Renal pelvis (tissue), 12 donors: ENCODE measurements at places on chromosomes 3 and 15.

DNA sequence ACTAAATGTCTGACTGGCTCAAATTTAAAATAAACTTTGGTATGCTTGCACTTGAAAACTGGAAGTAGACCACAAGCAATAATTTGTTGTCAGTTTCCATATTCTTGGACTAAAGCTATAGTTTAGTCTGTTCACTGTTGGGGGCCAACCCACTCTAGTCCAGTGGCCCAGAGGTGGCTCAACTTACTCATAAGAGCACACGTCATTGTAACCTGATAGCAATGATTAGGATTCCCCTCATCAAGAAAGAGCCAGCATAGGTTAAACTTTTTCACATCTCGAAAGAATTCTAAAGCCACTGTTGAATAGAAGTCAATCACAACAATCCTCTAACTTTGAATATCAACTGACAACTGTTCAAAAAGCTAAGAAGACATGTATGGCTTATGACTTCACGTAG lies 147.0 kb downstream of the MEIS2 start:
- no peak for DNase-seq

- peak; percentile 63 for DNase-seq
Measured at GRCh38 chr3:47961815-47962606, 54.2 kb downstream of the MAP4 start.

- DNase-seq = no peak
Measured at GRCh38 chr3:127151992-127152650, 40.8 kb upstream of the PRR23E start.

- DNase-seq = no peak
Measured at GRCh38 chr3:132563420-132564069, 33.5 kb upstream of the ACKR4 start.

- no peak for DNase-seq
Measured at GRCh38 chr3:50333744-50334328, 5.8 kb upstream of the TUSC2 start.

DNA sequence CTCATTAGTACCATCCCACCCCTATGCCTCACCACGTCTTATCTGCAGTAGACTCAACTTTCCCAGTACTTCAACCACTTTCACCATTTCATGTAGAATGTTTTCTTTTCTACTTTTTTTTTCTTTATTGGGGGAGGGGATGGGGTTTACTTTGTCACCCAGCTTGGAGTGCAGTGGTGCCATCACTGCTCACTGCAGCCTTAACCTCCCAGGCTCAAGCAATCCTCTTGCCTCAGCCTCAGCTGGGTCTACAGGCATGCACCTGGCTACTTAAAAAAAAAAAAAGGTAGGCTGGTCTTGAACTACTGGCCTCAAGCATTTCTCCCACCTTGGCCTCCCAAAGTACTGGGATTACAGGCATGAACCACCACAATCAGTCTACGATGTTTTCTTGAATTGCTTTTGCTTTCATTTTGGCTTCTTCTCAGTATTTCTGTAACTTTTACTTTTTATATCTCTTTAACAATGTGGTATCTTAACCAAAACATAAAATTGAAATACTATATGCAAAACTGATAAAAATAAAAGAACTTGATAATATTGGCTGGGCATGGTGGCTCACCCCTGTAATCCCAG lies 44.9 kb upstream of the CHL1 start:
- no peak for DNase-seq

- DNase-seq = peak; percentile 7
Measured at GRCh38 chr15:41256577-41257038, 25.5 kb downstream of the CHP1 start.

DNA sequence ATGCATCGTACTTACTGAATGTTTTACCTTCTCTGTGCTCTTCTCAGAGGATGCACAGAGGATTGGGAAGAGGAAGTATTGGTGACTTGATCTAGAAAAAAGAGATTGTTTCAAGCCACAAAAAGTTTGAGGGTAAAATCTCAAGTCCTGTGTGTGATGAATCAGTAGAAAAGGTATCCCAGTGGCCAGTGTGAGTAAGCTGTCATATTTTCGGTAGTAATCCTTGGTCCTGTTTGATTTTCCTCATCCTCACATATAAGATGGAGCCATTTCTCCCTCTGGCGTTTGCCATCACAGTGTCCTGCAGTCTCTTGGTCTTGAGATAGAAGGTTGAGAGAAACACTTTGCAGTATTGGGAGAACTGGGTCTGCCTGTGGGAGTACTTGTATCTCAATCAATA lies 166.8 kb downstream of the LPP start:
- no peak for DNase-seq

DNA sequence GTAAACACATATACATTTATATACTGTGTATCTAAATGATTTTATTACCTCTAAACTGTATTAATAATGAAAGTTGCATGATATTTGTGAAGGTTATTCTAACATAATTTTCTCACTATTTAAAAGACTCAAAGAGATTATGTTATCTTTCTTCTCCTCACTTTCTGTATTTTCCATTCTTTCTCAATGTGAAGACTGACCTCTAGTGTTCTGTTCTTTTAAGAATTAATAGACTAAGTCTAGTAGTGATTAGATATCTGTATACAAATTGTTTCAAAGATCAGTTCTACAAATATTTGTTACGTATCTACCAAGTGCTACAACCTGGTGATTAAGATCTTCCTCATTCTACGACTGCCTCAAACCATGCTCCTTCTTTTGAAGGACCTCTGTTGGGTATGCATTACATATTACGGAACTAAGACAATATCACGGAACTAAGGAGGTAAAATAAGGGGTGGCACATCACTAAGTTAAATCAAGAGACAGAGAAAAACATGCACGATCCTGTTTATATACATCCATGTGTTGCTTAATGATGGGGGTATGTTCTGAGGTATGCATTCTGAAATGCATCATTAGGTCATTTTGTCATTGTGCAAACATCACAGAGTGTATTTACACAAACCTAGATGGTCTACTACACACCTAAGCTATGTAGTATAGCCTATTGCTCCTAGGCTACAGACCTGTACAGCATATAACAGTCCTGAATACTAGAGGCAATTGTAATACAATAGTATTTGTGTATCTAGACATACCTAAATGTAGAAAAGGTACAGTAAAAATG lies 161.5 kb upstream of the KBTBD8 start:
- DNase-seq = no peak

DNA sequence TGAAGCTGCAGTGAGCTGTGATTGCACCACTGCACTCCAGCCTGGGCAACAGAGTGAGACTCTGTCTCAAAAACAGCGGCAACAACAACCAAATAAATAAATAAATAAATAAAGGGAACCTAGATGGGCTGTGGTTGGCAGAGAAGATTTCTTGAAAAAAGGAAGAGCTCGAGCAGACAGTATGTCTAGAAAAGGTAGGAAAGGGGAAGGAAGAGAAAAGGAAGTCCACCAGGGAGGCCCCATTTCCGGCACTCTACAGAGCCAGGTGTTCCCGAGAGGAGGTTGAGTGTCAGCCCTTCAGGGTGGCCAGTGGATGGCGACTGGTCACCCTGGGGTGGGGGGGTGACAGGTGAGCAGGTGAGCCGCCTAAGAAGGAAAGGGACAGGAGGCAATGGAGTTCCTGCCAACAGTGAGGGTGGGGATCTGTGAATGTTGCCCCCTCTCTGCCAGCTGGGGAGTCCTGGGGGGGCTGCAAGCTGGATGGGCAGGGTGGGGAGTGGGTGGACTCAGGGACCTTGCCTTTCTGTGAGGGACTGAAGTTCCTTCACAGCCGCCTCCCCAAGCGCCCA lies 14.8 kb downstream of the PAQR5 start:
- DNase-seq = no peak

DNA sequence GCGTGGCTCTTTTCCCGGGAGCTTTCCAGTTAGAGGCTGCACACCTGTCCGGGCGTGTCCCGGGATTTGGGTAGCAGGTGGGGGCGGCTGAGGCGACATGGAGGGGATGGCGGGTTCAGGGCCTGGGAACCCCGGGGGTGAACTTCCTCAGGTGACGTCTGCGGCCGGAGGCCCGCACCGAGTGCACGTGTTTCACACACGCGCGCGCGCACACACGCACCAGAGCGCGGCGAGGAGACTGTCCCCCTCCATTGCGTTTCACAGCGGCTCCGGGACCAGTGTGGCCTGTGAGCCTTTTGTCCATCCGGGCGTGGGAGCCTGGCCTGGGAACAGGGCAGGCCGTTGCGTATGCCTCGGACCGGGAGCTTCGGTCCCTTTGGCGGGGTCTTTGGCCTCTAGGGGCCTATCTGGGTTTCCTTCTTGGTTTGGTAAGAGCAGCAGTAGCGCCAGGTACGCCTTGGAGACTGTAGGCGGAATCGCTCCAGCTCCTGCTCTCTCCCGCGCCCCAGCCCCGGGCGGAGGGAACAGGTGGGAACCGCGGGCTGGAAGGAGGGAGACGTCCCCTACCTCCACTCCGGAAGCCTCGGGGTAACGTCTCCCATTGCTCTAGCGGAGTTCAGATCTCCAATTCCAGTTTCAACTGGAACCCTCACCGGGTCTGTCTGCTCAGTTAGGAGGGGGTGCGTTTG lies 220.0 kb downstream of the MEIS2 start:
- no peak for DNase-seq

GRCh38 chr3:148227534-148227933 lies 470.2 kb upstream of the AGTR1 start:
- peak; percentile 2 for DNase-seq

- DNase-seq = no peak
Measured at GRCh38 chr15:67127331-67127664, 61.9 kb downstream of the SMAD3 start.

GRCh38 chr3:105051972-105052371 lies 314.7 kb upstream of the ALCAM start:
- no peak for DNase-seq

DNA sequence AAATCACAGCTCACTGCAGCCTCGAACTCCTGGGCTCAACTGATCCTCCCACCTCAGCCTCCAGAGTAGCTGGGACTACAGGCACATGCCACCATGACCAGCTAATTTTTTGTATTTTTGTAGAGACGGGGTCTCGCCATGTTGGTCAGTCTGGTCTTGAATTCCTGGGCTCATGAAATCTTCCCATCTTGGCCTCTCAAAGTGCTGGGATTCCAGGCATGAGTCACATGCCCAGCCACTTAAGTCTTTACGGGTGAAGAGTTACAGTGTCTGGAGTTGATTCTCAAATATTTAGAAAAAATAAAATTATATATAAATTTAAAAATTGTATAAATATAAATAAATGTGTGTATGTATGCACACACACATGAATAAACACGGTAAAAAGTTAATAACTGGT lies 14.5 kb upstream of the KBTBD12 start:
- DNase-seq = no peak

GRCh38 chr3:23004971-23005370 lies 198.2 kb upstream of the UBE2E2 start:
- DNase-seq = no peak

DNA sequence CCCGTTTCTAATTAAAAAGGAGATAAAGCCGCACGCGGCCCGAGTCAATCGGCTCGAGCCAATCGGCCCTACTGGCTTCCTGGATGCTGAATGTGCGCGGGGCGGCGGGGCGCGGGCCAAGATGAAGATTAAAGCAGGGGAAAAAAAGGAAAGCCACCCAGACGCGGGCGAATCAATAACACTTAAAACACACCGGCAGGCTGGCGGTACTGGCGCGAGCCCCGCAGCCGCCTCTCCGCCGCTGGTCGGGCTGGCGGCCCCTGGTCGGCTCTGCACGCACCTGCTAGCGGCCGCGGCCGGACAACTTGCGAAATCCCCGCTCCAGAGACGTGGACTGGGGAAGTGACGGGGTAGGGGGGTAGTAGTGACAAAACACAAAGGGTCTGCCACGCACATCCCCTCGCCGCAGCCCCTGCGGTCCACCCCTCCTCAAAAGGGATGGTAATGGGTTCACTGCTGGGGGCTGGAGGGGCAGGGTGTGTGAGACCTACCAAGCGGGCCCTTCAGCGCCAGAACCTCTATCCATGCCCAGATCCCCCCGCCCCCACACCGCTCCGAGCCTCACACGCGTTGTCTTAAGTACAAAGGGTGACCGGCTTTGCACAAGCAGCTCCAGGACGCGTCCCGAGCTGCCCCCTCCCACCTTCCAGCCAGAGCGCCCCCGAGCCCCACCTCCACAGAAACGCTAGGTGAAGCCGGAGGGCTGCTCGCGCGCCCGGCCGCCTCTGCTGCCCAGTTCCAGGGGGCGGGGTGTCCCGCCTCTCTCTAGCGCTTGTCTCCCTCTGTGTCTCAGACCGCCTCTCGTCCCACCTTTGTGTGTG lies 1.4 kb downstream of the WNT7A start:
- DNase-seq = no peak

DNA sequence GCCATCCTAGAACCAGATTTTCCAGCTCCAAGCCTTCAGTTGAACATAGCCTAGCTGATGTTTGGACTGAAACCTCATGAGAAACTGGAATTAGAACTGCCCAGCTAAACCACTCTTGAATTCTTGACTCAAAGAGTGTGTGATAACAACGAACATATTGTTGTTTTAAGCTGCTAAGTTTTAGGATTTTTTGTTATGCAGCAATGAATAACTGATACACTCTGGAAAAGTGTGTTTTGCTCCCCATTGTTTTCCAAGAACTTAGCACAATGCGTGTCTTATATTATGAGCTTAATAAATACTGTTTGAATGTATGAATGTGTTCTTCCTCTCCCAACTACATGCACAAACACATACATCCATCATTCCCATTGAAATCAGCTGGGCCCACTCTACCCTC lies 379.6 kb downstream of the EDEM1 start:
- DNase-seq = no peak

DNA sequence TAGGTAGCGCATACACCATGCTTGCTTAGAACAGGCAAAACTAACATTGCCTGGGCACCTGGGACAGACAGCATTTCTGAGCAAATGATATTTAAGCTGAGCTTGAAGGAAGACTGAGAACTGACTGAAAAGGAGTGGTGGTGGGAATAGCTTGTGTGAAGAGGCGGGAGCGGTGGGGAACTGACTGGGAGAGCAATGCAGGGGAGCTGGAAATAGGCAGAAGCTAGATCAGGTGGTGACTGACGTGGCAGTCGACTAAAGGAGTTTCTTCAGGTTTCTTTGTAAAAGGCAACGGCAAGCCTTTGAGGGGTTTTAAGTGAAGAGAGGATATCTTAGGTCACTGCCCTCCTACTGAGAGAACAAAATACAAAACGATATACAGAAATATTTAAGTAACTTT lies 61.8 kb downstream of the NEO1 start:
- DNase-seq = no peak

DNA sequence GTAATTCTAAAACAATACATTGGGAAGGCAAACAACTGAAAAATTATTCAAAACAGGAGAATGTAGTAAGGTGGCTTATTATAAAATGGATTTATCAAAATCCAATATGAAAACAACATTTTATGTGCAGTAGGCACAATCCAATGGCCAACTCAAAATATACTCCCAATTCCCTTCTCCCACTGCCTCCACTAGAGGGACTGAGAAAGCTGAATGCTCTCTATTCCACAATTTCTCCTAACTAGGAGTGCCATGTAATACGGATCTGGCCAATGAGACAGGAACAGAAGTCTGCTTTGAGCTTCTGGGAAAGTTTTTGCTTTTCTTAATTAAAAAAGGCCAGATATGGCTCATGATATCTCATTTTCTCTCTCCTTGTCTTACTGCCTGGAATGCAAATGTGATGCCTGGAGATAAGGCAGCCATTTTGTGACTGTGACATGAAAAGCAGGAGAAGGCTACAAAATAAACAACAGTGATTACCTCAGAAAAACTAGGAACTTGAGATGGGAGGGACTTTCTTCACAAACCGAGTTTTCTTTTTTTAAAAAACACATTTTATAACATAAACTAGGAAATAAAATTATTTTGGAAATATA lies 18.8 kb upstream of the VGLL4 start:
- DNase-seq = no peak

GRCh38 chr3:14224895-14225294 lies 46.3 kb downstream of the LSM3 start:
- DNase-seq = no peak
